ENCODE measurements at places on chromosomes 2 and 18.

DNA sequence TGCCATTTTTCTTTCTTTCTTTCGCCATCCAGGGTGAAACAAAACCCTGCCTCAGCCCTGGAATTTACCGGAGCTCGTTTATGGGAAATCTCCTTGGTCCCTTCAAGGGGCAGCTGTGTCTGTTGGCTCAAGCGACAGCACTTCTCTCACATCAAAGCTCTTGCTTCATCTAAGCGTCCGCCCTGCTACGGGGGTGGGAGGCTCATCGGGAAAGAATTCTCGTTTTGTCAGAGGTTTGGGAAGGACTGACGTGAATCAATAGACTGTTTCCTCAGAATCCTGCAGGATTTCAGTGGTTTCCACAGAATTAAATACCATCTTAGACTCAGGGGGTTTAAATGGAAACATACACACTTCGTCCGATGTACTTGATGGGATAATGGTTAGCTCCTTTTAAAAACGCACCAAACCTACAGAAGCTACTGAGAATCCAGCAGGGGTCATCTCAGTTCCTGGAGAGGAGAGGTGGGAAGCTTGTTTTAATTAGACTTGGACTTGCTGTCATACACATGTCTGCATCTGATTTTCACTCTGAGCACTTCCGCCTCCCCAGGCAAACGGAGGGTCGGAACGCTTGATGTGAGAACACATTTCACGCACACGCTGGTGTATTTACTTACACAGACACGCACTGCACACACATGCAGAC, 91.6 kb downstream of the ASB1 start:
- no peak for DNase-seq

GRCh38 chr2:62306751-62307468, 111.0 kb downstream of the B3GNT2 start:
- no peak for DNase-seq

- no peak for DNase-seq
These were observed 122.9 kb downstream of the TXNL1 start for GRCh38 chr18:56515522-56515921.

DNA sequence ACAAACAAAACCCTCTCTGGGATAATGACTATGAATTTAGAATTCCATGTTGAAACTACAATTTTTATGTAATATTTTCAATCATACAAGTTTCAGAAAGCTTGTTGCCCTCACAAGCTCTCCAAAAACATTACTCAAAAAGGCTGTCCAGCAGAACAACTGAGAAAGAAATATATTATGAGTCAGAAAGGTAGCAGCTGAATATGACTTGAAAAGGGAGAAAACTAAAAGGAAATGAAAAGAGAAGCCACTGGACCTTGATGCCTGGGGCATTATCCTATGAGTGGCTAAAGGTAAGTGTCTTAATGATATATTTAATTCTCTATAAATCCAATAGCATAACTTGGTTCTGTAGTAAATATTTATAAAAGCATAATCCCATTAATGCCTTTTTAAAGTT, 61.8 kb downstream of the NXPH2 start:
- DNase-seq, result no peak

- no peak for DNase-seq
These were observed 164.2 kb upstream of the TMEM200C start for GRCh38 chr18:6059551-6059950.

- no peak for DNase-seq
These were observed 17.6 kb upstream of the CTDP1 start for GRCh38 chr18:79662034-79662433.

GRCh38 chr18:13481820-13482617, 244.3 kb downstream of the FAM210A start:
- DNase-seq, result no peak

DNA sequence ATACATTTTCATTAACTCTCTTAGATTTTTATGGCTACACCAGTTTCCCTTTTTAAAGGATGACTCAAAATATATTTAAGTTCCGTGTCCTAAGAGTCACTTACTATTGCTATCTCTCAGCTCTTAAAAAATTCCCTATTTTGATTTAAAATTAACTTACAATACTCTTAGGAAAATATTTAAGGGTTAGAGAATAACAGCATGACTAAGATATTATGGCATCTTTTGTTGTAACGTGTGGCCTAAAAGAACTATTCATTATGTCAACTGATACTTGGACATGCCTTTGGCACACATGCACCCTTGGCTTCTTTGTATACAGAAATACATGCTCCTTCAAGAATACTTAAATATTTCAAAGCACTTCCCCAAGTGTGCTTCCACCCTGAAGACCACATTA, 42.3 kb downstream of the SCN3A start:
- no peak for DNase-seq

GRCh38 chr2:46263347-46263746, 33.9 kb upstream of the EPAS1 start:
- no peak for DNase-seq

DNA sequence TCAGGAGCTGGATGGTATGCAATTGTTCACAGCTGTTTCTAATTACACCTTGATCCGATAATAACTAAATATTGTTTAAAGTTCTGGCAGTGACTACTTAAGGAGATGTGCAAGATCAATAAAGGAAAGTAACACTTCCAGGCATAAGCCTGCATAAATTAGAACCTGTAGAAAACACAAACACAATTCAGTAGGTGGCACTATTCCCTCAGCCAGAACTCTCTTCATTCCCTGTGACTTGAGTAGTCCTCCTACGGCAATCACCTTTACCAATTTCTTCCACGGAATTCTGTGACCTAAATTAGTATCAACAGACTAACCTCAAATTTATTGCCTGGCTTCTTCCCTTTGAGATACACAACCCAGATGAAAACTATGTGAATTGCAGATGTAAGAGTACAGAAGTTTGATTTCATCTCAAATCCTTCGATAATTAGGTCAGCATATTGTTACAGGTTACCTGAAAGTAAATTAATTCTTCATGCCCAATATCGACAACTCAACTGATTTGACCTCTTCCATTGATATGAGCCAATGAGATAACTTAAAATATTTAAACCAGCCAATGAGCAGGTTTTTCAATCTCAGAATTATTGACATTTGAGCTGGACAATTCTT, 137.8 kb downstream of the PID1 start:
- DNase-seq, result no peak

DNA sequence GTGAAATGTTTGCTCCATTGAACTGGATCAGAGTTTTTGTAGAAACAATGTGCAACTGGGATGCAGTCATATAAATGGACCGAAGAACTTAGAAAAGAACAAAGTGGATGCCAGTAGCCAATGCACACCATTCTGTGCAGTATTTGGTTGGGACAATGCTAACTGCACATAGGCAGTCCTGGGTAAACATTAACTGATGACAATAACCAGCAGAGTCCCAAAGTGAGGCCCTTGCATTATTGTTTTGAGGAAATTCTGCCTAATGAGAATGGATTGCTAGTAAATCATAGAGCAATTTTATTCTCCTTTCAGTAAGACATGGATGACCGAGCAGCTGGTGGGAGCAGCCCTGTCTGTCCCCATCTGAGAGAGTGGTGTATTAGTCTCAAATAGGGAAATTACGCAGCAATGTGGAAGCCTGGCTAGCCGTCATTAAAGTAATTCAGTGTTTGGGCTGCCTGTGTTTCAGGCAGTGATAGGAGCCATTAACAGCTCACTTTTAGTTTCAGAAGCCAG, 94.9 kb downstream of the KCTD1 start:
- no peak for DNase-seq

DNA sequence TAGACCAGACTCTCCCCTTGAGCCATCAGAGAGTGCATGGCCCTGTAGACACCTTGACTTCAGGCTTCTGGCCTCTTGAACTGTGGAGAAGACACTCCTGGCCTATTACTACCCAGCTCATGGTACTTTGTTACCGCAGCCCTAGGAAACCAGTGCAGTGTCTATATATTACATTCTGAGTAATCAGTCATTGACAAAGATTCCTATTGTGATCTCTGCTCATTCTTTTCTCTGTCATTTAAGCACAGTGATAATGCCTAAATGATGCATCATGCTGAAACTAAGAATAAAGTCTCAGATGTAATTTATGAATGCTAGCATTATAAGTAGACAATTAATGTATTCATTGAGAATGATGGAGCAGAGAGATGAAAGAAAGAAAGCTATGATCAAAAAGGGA, 603.5 kb downstream of the SOCS6 start:
- no peak for DNase-seq

GRCh38 chr2:232487385-232488096, at the start of gene ECEL1:
TSS of gene ECEL1 (minus strand) at chr2:232487834. CDS start at chr2:232486653, 1,181 bp downstream.
- DNase-seq, result no peak

DNA sequence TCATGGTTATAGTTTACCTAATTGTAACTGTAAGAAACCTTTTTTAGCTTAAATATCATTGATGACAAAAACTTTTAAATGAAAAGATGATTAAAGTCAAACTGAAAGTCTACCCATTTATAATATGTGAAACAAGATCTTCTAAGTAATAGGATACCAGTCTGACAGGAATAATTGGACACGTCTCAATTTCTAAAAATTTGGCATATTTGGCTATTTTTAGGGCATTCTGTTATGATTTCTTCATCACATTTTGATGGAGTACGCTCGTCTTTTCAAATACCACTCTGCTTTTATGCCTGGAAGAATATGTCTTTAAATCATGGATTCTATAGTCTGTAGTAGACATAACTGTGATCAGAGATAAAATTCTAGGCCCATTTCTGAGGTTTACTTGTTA, 1.3 kb downstream of the R3HDM1 start:
- no peak for DNase-seq

DNA sequence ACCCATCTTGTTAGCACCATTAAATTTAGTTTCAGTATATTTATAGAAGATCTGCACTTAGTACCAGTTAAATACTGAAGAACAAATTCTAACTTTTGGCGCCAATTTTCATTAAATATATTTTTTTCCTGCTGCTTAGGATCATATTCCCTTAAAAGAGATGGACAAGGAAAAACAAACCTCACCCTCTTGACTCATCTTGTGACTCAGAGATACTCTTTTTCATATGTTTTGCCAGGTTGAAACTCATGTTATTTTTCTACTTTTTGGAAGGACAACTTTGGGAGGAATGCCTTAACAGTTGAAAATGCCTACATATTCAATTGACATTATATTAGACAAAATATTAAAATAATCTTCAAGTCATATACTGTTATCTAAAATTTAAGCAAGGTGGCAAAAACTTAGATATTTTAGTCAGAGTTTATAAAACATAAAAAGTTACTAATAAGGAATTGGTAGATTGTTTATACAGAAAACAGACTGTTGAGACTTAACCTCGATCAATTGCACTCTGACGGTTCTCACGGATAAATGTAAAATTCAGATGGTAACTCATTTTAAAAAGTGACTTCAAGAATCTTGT, 36.2 kb downstream of the PNO1 start:
- DNase-seq, result no peak

GRCh38 chr2:34098256-34098655, 499.2 kb upstream of the FAM98A start:
- no peak for DNase-seq

GRCh38 chr2:37797081-37797480, 125.6 kb upstream of the CDC42EP3 start:
- DNase-seq, result no peak

DNA sequence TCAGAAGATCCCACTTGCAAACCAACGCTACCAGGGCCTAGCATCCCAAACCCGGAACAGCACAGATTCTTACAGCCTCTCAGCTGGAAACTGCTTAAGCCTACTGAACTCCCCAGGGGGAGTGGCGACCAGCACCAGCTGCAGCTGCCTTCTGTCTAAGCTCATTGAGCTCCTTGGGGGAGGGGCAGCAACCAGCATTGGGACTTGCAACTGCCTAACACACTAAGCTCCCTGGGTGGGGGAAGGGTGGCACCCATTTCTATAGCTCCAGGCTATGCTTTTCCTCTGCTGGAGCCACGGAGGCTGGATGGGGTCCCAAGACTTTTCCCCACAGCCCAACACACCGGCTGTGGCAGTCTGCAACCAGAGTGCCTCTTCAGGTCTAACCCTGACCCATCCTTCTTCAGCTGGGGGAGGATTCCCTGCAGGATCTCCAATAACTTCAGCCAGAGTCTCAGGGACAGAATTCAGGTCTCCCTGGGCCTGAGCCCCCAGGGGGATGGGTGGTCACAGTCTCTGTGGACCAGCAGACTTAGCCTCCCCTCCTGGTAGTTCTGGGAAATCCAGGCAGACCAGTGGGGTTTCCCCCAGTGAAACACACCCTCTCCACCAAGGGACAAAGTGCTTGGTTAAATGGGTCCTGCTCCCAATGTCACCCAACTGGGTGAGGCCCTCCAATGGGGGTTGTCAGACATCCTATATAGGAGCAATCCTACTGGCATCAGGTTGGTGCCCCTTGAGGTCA, 45.9 kb upstream of the ITGA4 start:
- no peak for DNase-seq

GRCh38 chr2:216431531-216431856, 19.2 kb downstream of the SMARCAL1 start:
- no peak for DNase-seq
